ENCODE measurements at places on chromosomes 2 and 18.

DNA sequence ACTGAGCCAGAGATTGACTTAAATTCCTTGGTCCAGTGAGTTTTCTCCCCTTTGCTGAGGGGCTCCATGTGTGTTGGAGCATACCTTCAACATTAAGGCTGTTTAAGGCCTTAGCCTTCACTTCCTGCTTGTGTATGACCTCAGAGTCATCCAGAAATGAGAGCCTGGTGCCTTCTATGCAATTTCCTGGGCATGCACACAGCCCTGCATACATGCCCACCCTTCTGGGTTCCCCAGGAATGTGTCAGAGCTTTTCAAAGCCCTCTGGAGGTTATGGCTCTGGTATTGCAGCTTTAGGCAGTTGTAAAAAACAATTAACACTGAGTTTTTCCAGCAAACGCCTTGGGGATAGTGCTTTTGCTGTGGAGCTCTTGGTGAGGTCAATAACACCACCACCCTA is 16.7 kb downstream of the IL1R1 start:
- no peak for DNase-seq

- DNase-seq, result no peak
These were observed 333.6 kb downstream of the GPD2 start for GRCh38 chr2:156769802-156770201.

- no peak for DNase-seq
These were observed 100.1 kb upstream of the RNF152 start for GRCh38 chr18:61992923-61993322.

GRCh38 chr2:202716953-202717597 is 82.3 kb downstream of the FAM117B start:
- no peak for DNase-seq

DNA sequence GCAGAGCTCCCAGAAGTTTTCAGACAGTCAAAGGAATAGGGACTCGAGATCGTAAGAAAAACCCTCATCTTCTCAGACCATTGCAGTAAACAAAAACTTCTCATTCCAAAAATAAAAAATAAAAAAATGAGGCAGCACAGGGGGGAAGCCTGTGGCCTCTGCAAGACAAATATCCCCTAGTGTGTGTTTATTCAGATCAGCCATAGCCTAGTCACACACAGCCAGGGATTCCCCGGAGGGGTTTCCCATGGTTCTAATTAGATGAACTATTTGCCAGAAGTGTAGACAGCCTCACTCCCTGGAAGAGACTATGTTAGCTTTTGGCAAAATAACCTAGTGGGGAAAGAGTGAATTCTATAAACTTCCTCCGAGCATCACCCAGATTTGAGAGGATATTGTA is 122.9 kb upstream of the KLF7 start:
- no peak for DNase-seq

DNA sequence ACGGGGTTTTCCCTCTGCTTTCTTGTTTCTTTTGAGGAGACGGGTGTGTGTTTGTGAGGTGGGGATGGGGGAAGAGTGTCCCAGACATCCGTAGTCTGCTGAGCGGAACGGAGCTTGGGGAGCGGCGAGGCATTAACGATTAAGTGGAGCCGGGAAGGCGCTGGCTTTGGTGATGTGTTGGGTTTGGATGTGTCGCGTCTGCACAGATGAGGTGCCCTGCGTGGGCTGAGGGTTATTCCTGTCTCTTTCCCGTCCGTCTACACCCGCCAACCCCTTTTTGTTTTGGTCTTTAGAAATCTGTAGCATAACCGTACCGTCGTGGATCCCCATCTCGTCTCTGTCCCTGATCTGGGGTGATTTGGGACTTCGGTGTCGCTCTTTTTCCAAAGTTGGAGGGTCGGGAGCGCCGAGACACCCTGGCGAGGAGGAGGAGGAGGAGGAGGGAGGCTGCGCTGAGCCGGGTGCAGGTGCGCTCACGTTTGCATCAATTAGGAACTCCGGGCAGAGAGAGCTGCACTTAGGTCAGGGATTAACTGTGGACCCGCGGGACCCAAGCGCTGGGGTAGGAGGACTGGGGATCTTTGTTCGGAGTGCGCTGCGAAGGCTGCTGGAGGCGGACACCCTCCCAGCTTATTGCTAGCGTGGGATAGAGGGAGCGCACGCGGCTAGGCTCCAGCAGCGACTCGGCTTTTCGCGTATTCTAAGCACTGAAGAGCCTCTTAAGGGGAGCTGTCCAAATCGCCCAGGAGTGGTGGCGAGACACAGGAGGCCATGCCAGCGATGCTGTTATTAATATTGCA is 720.3 kb downstream of the DPP10 start:
- no peak for DNase-seq

DNA sequence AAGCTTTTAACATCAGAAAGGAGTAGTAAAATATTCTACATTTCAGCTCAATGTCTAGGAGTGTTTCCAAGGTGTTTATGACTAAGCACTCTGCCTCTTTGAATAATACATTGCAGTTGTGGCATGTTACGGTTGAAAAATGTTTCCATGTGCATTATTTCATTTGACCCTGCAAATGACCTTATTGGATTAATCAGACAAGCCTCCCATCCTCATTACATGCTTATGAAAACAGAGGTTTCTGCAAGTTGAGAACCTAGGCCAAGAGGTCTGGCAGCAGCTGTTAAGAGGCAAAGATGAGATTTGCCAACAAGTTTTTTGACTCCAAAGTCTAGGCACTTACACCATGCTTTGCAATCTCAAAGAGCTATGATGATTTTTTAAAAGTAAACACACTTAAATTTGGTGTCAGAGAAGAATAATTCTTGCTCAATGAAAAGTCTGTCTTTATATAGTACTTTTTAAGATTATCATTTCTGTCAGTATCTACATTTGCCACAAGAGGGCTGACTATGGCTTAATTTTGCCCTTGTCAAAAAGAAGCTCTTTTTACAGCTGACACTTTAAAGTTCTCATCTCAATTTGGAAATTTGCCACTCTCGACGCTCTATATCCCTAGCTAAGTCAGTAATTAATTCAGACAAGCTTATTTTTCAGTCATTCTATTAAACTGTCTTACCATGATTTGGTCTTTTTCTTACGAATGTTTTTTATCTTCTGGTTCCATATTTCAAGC is 260.6 kb downstream of the PAX3 start:
- DNase-seq, result no peak

DNA sequence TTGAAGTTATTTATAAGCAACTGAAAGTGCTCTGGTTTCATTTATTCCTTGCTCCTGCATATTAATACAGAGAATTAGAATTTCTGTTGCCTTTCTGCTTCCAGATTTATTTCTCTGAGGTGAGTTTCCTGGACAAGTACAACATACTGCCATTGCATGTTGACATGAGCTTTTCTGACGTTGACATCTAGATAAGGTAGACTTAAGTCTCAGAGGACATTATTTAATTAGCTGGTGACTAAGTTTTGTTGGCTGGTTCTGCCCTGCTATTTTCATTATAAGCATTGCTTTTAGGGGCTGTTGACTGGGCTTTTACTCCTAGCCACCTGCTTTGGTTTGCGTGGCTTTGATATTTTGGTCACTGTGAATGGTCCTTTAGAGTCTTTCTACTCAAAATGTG is 282.9 kb upstream of the SPRED2 start:
- DNase-seq, result no peak

DNA sequence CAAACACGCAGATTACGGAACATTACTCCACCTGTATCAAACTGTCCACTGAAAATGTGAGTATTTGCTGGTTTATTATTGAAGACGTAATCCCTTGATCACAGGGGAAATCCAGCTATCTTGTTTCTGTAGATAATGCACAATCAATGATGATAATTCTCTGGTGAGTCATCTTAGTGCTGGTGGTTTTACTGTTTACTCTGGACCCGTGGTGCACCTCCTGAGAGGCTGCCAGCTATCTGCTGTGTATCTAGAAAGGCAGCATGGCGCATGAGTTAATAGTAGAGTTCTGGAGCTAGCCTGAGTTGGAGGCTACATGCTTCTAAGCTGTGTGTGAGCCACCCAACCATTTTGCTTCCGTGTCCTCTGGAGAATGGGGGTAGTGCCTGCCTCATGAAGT is 6.5 kb downstream of the NCAPH start:
- DNase-seq, result no peak

- DNase-seq, result no peak
These were observed 42.7 kb downstream of the UBE2F start for GRCh38 chr2:238009563-238009962.

GRCh38 chr2:70123051-70123828 is 36.0 kb downstream of the PCBP1 start:
- no peak for DNase-seq

DNA sequence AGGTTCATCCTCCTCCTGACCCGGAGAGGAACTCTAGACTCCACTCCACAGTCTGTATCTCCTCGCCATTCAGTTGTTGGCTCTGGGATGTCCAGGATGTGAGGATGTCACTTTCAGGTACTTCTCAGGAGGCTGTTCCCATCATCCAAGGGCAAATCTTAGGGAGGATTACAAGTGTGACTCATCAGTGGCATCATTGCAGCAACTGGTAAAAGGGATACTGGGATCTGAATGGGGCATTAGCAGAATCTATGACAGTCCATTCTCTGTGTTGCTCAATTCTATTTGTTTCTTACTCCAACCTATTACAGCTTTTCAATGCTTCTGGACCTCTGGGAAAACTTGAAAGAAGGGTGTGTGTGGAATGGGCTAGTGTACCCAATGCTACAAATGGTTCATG is 81.5 kb upstream of the FN1 start:
- DNase-seq, result no peak

GRCh38 chr18:378079-378478 is 110.2 kb upstream of the THOC1 start:
- DNase-seq, result no peak

DNA sequence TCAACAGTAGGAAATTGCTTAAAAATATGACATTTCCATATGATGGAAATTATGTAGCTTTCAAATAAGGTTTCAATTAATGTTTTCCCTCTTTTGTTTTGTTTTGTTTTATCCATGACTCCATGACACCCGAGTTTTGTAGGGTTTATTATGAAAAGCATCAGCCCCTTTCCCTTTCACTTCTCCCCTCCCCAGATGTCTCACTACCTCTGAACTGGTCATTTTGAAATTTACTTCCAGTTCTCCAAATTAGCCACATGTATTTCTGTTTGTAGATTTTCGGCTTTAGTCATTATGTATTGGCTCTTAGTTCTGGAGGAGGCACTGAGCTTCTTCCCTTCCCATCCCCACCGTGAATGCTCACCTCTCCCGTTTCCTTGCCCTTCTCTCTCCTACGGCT is 18.6 kb upstream of the VPS4B start:
- DNase-seq, result no peak

- DNase-seq, result no peak
These were observed 112.8 kb downstream of the ZNF516 start for GRCh38 chr18:76382275-76382674.

- DNase-seq, result no peak
These were observed 1372.2 kb upstream of the TMEFF2 start for GRCh38 chr2:193566886-193567285.

GRCh38 chr2:119085613-119086012 is 72.9 kb downstream of the C1QL2 start:
- no peak for DNase-seq

- DNase-seq, result no peak
These were observed 162.3 kb downstream of the PHLPP1 start for GRCh38 chr18:62877411-62878221.

GRCh38 chr2:9765611-9766531 is 77.4 kb upstream of the TAF1B start:
- DNase-seq, result no peak

- peak; percentile 72 for DNase-seq
These were observed 156.7 kb upstream of the HAAO start for GRCh38 chr2:42949125-42949524.

Measured in DND-41 (cell line).